ENCODE measurements at places on chromosomes 7 and 10.
A peak's percentile ranks its signal among the peaks of the same experiment; 100 is the strongest.

DNA sequence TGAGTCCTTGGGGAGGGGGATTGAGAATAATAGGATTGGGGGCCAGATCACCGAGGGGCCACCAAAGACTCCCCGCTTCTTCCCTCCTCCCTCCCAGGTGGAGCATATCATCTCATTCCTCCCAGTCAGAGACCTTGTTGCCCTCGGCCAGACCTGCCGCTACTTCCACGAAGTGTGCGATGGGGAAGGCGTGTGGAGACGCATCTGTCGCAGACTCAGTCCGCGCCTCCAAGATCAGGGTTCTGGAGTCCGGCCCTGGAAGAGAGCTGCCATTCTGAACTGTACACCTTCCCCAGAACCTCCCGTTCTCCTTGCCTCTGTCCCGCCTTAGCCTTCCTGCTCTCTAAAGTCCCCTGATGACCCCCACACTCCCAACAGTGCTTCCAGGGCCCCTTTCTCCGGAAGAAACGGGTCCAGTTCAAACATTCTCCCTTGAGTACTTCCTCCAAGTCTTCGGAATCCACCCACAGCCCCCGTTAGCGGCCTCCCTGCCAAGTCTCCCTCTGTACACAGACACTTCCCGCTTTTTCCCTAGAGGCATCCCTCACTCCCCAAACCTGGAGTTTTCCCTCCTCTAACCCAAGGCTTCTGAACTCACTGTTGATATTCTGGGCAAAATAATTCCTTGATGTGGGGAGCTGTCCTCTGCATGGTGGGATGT is 4.1 kb downstream of the FBXO24 start:
- no peak for DNase-seq

DNA sequence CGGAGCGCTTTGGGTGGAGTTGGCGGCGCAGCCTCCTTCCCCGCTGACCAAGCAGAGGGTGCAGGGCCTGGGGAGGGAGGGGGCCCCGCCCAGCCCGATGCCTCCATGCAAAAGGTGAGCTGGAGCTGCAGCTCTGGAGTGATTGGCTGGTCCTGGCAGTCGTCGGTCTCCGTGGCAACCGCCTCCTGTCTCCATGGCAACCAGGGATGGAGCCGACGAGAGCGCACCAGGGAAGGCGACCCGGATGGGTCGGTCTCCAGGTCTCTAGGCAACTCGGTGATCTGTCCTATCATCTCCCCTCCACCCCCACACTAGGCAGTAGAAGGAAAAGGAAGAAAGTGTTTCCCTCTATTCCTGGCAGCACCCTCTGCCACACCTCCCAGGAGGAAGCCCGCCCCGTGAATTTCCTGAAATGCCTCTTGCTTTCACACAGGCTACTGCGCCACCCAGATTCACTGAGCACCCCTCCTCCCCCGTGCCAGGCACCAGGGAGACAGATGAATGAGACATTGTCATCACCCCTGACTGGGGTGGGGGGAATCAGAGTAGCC is 647 bp upstream of the NACAD start:
- peak; percentile 8 for DNase-seq

GRCh38 chr10:127090138-127090537 is 106.3 kb downstream of the INSYN2A start:
- DNase-seq, result no peak

- DNase-seq, result no peak
Observed at GRCh38 chr10:105183536-105183935, 542.4 kb downstream of the SORCS3 start.

DNA sequence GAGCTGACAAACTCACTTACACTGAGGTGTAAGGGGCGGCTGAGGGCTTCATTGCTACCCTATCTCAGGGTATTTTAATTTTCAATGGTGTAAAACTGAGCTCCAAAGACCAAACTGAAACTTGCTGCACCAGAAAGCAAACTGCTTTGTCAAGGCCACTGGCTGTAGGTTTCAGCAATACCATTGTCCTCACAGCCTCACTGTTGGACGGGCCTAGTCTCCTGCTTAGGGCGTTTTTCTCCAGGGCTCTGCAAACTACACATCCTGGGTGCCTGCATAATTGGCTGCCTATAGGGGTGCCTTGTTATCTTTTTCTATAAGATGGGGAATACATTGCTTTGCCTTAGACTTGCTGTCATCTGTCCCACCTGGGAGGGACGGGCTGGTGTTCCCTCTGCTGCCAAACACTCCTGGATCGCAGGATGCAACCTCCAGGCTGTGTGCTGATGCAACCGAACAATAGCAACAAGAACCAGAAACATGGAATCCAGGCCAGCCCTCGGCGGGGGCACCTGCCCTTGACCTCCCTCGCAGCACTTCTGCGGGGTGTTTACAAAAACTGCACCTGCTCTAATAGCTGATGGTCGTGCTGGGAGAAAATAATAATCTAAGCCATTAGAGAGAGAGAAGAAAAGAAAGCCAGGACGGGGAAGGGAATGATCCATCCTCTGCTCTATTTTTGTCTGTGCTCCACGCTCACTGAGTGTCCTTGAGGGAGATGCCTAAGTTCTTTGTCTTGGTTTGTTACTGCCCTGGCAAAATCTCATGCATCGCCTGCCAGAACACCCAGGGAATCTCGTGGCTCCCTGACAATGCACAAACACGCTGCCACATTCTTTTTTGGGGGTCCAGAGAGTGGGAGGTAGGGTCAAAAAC is 104.5 kb downstream of the GALNT17 start:
- DNase-seq, result no peak

DNA sequence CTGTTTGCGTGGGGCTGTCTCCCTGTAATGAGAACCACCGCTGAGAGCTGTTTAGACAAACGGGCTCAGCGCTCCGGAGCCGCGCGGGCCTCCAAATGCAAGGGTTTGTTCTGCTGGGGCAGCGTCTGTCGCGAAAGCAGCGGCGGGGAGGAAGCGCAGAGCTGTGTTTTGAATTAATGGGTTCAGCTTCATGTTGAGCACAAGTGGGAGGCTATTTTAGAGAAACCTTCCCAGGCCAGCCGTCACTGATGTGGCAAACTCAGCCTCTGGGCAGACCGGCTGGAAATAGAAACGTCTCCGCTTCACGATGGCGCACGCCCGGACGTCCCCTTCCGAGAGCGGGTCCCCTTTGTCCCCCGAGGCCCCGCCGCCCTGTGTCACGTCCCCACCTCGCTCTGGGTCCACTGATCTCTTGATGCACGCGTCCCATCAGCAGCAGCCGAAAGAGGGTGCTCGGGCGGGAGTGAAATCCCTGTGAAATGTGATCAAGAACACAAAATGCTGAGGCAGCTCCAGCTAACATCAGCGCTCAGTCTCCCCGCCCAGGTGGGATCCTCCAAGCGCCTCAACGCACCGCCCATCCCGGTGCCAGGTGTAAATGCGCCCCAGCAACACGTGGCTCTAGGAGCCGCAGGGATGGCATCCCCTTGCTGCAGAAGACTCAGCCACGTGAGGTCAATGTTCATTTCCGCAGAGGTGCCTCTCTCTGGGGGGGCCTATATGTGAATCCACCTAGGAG is 44.9 kb downstream of the BAMBI start:
- no peak for DNase-seq

DNA sequence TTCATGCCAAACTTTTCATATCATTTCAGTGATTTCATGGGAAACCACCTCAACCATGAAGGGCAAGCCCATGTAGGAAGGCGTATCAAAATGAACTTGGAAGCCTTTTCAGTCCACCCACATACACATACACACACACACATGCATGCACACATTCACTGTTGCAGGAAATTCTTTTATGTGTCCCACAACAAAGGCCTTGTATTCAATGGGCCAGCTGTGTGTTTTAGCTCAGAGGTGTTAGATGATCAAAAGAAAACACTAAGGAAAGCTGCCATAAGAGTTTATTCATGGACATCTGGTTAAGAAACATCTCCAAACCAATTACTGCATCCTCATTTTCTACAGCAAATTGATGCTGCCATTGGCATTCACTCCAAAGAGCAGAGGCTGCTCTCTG is 74.4 kb upstream of the STK17A start:
- no peak for DNase-seq

GRCh38 chr7:45408409-45408737 is 165.8 kb upstream of the ADCY1 start:
- no peak for DNase-seq

DNA sequence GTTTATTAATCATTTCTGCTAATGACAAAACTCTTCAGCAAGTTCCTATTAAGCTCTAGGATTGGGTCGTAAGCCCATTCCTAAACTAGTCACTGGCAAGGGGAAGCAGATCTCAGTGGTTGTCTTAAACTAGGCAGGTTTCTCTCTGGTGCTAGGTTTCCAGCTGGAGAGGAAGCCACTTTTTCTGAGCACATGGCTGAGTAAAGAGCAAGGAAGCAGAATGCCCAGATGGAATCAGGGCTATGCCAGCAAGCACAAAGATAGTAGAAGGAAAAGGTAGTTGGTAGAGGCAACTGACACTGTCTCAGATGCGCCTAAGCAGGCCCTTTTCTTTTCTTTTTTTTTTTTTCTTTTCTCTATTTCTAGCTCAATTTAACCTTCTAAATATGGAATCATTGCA is 224.9 kb downstream of the EXOC4 start:
- DNase-seq, result no peak

DNA sequence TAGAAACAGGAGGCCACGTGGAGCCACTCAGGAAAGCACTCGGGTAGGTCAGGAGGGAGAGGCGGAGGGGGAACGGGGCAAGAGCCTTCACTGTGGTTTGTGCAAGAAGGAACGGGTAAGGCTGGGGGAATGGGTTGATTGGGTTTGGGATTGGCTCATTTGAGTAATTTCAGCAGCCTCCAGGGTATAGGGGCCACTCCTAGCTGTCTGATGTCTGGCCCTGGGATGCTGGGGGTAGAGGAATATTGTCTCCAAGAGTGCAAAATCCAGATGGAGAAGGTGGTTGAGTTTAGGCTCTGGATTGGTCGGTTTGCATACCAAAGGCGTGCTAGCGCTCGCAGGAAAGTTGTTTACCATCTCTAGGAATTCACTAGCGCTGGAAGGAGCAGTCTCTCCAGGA is 47.2 kb downstream of the MYL10 start:
- DNase-seq, result no peak

- DNase-seq, result no peak
Observed at GRCh38 chr10:94443549-94443948, 41.2 kb downstream of the TBC1D12 start.

GRCh38 chr10:79022565-79023230 is 46.1 kb upstream of the ZMIZ1 start:
- peak; percentile 34 for DNase-seq

- DNase-seq, result no peak
Observed at GRCh38 chr7:141071260-141071854, 2.5 kb upstream of the TMEM178B start.

- DNase-seq, result no peak
Observed at GRCh38 chr10:101767966-101768790, 7.7 kb downstream of the FGF8 start.

DNA sequence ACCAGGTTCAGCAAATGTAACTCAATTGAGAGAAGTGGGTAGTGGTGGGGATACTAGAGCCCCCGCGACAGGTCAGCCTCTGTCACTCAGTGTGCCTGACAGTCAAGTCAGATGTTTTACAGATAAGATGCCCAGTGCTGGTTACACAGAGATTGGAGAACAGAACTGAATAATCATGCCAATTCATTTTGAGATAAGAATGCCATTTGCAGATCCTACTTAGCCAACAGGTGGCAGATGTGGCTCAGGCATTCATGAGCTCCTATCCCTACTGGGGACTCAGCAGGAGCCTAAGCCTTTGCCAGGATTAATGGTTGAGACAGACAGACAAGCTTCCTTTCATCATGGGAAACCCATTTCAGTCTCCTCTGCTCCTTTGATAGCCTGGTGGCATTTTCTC is 137.8 kb downstream of the MAPK8 start:
- no peak for DNase-seq

- no peak for DNase-seq
Observed at GRCh38 chr7:28078036-28078901, 102.3 kb downstream of the JAZF1 start.

GRCh38 chr10:132938472-132939339 is 3.7 kb downstream of the CFAP46 start:
- DNase-seq, result no peak

DNA sequence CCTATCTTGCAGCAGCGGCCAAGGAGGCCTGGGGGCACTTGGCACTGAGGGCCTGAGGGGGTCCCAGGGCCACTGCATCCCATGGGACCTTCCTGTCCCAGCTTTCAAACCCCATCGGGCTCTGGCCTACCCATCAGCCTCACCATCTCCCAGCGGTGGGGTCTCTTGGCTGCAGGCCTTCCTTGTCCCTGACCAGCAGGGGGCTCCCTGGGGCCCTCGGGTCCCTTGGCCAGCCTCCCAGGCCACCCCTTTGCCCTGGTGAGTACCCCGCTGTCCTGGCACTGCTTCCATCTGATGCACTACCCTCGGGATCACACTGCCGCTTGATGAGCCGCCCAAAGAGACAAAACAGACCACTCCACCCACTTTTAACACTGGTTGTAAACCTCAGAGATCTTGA is 43.5 kb downstream of the YKT6 start:
- DNase-seq, result no peak

GRCh38 chr10:11272915-11273389 is 255.3 kb downstream of the CELF2 start:
- DNase-seq, result no peak

DNA sequence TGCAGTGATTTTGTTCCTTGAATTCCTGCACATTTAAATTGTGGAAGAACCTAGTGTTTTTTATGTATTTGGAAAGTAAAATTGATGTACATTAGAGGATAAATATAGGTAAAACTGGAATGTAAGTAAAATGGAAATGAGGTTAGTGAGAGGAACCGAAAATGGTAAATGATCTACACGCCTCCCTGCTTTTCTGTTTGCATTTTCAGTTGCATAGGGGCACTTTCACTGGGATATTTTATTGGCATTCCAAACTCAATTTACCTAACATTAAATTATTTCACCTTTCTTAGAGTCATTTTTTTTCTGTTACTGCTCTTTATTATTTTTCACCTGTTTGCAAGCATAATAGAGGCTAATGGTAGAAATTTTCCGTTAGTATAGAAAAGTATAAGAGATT is 8.0 kb downstream of the CDK13 start:
- no peak for DNase-seq

GRCh38 chr7:37193775-37194135 is 254.9 kb downstream of the ELMO1 start:
- no peak for DNase-seq

DNA sequence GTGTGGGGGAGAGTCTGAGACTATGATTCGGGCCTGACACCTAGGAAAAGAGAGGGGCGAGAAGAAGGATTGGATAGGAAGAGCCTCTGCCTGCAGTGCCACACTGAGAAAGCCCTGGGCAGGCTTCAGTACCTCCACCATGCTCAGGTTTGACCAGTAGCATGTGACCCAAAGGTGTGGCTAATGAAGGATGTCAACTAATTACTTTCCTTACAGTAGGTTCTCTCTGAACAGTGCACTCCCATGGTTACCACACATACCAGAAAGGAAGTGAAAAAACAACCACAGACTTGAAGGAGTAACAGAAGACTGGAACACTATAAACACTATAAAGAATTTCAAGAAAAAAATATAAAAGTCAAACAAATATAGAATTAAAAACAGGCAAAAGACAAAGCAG is 46.2 kb downstream of the SEM1 start:
- DNase-seq, result no peak

DNA sequence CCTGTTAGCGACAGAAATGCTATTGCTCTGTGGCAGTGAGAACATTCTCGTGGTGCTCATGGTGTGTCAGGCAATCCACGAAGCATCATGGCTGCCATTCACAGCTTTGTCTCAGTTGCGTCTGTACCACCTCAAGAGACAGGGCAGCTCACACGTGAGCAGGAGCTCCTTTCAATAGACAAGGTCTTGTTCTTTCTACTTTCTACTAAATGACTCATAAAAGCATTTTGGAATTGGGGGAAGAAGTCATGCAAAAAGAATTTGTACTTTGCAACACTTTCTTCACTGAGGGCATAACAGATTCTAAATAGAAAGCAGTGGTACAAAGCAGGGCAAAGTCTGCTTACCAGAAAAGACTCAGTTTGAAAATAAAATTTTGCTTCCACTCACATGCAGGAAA is 638.5 kb downstream of the PHTF2 start:
- DNase-seq, result no peak

- DNase-seq, result no peak
Observed at GRCh38 chr10:97291357-97292096, 910 bp downstream of the ARHGAP19 start.
